Endodermal cell (in vitro differentiated cells): ENCODE measurements at places on chromosomes 12 and 14. TPM values are rescaled to one million over a fixed set of nuclear protein-coding genes. Genes with fewer than 3 reads are reported as not detected.

GRCh38 chr12:89384807-89385206 is 32.5 kb upstream of the DUSP6 start:
- no peaks in the 10 kb centered on the region for H3K36me3 ChIP-seq
- H3K4me1 ChIP-seq: peaks cover 14% of the 10 kb centered on the region
- H3K27me3 ChIP-seq: no peaks in the 10 kb centered on the region
- no peak overlapping the region for H3K27ac ChIP-seq
- no peak for DNase-seq
- no peak overlapping the region for H3K4me3 ChIP-seq

DNA sequence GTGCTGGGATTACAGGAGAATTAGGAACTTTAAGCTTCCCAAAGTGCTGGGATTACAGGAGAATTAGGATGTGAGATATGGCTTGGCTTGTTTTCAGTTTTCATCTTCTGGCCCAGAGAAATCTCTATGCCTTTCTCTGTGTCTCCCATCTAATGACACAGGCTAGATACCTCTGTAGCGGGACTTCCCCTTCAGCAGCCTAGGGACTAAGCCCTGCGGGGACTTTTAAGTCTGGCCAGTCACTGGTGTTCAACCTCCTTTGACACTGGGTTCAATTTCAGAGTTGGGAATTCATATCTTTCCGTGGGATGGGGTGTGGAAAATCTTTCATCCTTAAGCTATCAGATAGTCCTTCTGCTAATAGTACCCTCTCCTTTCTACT is 6.2 kb downstream of the RFC5 start:
- no peaks in the 10 kb centered on the region for H3K27me3 ChIP-seq
- no peak overlapping the region for H3K4me3 ChIP-seq
- no peak overlapping the region for H3K27ac ChIP-seq
- H3K4me1 ChIP-seq: no peaks in the 10 kb centered on the region
- DNase-seq: no peak
- peaks cover 77% of the 10 kb centered on the region for H3K36me3 ChIP-seq

GRCh38 chr14:96077983-96078624 is 38.9 kb downstream of the C14orf132 start:
- no peak overlapping the region for H3K4me3 ChIP-seq
- H3K4me1 ChIP-seq: no peaks in the 10 kb centered on the region
- no peak for DNase-seq

- no peaks in the 10 kb centered on the region for H3K4me1 ChIP-seq
- H3K27me3 ChIP-seq: no peaks in the 10 kb centered on the region
- no peaks in the 10 kb centered on the region for H3K36me3 ChIP-seq
- no peak overlapping the region for H3K4me3 ChIP-seq
- no peak overlapping the region for H3K27ac ChIP-seq
Observed at GRCh38 chr12:76124456-76124855, 40.0 kb upstream of the NAP1L1 start.

The DPPA3 gene
- 1.2 to 3.9 TPM (median 1.3 TPM) in 3 replicates for total RNA-seq

DNA sequence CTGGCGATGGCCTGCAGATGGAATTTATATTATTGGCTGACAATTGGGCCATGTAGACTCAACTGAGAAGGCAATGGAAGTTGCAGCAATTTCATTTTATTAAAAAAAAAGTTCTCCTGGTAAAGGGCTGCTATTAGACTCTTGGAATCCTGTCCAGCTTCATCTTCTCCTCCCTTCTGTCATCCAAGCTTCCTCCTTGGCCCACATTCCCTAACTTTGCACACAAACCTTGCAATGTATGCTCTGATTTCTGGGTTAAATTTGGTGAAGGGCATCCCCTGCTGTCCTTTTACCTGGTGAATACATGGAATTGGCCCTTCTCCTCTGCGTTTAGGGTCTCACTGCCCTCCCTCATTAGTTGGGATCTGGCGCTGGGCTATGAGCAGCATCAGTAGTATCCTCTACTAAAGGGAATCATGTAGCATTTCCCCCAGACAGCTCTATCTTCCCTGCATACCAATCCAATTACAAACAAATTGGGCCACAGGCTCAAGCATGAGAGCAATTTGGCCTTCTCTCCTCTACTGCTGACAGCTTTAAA is 336.9 kb downstream of the BMP4 start:
- H3K36me3 ChIP-seq: no peaks in the 10 kb centered on the region
- no peaks in the 10 kb centered on the region for H3K4me1 ChIP-seq
- H3K27ac ChIP-seq: no peak overlapping the region
- no peak for DNase-seq
- H3K4me3 ChIP-seq: no peak overlapping the region
- no peaks in the 10 kb centered on the region for H3K27me3 ChIP-seq

DNA sequence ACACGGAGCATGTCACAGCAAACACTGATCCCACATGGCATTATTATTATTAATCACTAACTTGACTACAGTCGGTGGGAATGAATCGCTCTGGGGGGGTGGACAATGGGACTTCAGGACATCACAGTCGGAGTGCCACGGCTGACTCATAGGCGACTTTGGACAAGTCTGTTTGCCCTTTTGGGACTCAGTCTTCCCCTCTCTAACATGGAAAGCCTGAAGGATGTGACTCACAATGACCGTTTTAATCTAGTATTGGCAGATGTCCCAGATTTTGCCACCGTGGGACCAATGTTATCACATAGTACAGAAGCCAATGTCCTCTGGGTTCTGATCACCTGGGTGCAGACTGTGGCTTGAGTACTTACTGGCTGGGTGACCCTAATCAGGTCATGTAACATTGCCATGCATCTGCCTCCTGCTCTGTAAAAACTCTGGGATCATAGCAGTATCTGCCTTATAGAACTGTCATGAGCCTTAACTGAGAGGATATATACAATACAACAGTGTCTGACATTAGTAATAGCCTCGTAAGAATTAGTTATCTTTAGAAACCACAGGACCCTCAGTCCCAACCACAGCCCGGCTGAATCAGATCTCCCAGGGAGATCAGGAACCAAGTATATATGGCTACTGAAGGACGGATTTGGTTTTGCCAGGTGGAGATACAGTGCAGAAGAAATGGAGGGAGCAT is 362.6 kb downstream of the BCL11B start:
- no peak for DNase-seq
- H3K27me3 ChIP-seq: no peaks in the 10 kb centered on the region

GRCh38 chr12:26028953-26029735 is 70.7 kb downstream of the RASSF8 start:
- no peak overlapping the region for H3K27ac ChIP-seq
- H3K27me3 ChIP-seq: no peaks in the 10 kb centered on the region
- no peak overlapping the region for H3K4me3 ChIP-seq
- H3K36me3 ChIP-seq: peaks cover 3% of the 10 kb centered on the region

DNA sequence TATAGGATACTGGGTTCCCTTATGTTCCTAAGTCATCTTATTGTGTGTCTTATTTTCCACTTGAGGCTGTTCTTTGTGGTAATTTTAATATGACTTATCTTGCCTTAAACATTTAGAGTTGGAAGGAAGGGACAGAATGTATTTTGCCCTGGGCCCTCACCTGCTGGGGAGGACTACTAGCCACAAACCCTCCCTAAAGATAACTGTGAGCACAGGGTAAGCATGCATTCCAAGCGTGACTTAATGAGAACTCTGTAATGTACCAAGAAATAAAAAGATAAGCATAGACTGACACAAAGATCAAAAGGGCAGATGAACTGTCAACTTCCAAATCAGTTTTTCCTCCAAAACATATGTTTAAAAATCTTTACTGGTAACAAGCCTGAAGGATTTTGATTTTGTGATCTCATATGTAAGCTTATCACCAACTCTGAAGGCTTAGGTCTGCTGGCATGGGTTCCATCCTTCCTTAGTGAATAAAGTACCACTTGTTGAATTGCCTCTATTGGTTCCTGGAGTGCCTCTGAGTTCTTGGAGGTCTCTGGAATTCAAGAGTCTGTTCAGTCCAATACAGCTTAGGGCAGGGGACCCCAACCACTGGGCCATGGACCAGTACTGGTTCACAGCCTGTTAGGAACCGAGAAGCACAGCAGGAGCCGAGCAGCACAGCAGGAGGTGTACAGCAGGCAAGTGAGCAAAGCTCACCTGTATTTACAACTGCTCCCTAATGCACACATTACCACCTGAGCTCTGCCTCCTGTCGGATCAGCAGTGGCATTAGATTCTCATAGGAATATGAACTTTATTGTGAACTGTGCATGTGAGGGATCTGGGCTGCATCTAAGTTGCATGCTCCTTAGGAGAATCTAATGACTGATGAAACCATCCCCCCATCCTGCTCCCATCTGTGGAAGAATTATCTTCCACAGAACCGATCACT is 29.8 kb upstream of the NFYB start:
- H3K27ac ChIP-seq: no peak overlapping the region
- no peaks in the 10 kb centered on the region for H3K4me1 ChIP-seq
- no peaks in the 10 kb centered on the region for H3K36me3 ChIP-seq

The CLEC14A gene
- 0.45 and 0.59 TPM in 2 replicates for total RNA-seq

The ALDH1L2 gene
- total RNA-seq: 0.22 and 0.23 TPM in 2 replicates

DNA sequence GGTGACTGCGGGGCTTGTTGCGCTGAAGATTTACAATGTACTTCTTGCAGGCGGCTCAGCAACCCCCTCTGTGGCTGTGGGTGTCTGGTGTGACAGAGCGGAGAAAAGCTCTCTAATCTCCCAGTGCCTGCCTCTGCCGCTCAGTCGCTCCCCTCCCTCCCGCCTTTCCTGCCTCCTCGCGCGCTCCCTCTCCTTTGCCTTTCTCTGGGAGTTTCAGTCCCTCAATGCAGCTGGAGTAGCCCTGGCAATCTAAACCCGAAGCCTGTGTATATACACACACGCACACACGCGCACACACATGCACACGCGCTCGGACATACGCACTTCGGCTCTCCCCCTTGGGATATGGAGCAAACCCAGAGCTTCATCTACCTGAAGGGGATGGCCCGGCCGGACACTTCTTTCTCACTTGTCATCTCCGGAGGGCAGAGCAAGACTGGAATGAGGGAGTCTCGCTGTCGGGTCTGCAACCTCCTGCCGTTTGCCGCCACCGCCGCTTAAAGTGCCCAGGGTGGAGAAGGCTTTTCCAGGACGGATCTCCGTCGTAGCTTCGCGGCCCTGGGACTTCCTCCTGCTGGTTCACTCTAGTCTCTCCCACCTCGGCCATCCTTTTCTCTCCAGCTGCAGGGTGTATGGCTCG is 599 bp upstream of the TRHDE start:
- H3K27me3 ChIP-seq: peaks cover 57% of the 10 kb centered on the region
- H3K4me1 ChIP-seq: no peaks in the 10 kb centered on the region
- DNase-seq: peak; percentile 92
- peak overlapping the region; percentile 83 for H3K4me3 ChIP-seq
- no peaks in the 10 kb centered on the region for H3K36me3 ChIP-seq

GRCh38 chr14:90483571-90483974 is 86.7 kb downstream of the CALM1 start:
- H3K36me3 ChIP-seq: no peaks in the 10 kb centered on the region
- H3K4me3 ChIP-seq: no peak overlapping the region
- H3K27ac ChIP-seq: no peak overlapping the region
- no peaks in the 10 kb centered on the region for H3K4me1 ChIP-seq
- no peak for DNase-seq

The HOXC12 gene
- total RNA-seq: not detected in 3 replicates

The TRHDE gene
- 0.20 and 0.45 TPM in 2 replicates for total RNA-seq

- H3K27ac ChIP-seq: no peak overlapping the region
- H3K36me3 ChIP-seq: no peaks in the 10 kb centered on the region
- no peak overlapping the region for H3K4me3 ChIP-seq
Observed at GRCh38 chr14:100735271-100735670, 8.6 kb downstream of the DLK1 start.

DNA sequence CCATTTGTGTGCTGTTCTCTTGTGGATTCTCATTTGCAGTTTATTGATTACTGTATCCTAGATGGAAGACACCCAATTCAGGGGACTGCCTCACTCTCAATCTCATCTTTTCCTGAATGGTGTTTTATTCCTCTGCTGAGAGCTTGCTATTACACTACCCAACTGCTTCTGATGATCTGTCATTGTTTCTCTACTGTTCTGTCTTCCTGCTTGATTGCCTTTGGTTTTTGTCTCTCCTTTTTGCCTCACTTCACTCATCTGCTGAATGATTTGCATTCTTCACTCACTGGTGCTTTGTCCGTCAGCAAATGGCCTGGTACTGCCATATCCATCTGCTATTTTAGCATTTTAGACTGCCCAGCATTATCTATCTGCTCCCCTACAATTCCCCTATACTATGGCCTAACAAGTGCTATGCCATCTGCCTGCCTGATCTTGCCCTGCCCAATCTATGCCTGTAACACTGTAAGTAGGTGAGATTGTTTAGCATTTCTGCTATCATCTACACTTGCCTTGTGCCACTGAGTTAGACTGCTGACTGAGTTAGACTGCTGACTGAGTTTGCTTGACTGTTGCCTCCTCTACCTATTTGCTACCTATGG is 335.1 kb downstream of the GPHN start:
- no peaks in the 10 kb centered on the region for H3K4me1 ChIP-seq
- no peak for DNase-seq
- no peaks in the 10 kb centered on the region for H3K27me3 ChIP-seq
- H3K27ac ChIP-seq: no peak overlapping the region
- H3K4me3 ChIP-seq: no peak overlapping the region

GRCh38 chr12:26717757-26718156 is 115.2 kb downstream of the ITPR2 start:
- no peak overlapping the region for H3K27ac ChIP-seq
- H3K4me1 ChIP-seq: peaks cover 6% of the 10 kb centered on the region
- H3K27me3 ChIP-seq: no peaks in the 10 kb centered on the region

DNA sequence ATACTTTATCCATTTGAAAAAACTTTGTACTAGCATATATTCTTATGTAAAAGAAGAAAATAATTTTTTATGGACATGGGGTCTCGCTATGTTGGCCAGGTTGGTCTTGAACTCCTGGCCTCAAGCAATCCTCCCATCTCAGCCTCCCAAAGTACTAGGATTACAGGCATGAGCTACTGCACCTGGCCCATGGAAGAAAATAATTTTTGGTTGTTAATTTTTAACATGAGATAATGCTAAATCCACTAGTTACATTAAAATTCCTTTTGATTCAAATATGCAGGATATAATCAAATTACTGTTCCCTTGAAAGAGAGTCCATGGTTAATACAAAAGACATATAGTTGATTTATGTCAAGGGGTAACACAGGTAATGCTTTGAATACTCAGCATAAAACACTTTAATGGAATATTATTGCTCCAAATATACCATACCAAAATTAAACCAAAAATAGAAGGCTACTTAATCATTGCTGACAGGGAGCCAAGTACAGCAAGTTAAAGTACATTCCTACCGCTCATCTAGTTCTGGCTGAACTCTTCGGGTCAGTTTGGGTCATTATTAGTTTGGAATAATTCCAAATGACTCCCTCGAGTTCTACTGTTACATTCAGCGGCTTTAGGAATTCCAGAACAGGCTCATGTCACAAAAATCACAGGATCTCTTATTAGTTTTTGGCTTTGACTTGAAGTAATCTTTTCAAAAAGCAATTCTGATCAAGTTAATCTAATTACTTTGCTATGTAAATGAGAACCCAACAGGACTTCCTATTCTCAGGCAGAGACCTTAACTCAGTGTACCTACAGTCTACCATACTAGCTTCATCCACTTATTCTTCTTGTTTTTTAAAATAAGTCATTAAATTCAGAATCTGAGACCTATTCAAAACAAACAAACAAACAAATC is 6.1 kb downstream of the SOS2 start:
- H3K4me3 ChIP-seq: no peak overlapping the region
- no peaks in the 10 kb centered on the region for H3K27me3 ChIP-seq
- no peaks in the 10 kb centered on the region for H3K36me3 ChIP-seq
- no peak overlapping the region for H3K27ac ChIP-seq

The CFAP54 gene
- 0.99 and 1.5 TPM in 2 replicates for total RNA-seq
